ENCODE measurements at places on chromosomes 12 and 14.

DNA sequence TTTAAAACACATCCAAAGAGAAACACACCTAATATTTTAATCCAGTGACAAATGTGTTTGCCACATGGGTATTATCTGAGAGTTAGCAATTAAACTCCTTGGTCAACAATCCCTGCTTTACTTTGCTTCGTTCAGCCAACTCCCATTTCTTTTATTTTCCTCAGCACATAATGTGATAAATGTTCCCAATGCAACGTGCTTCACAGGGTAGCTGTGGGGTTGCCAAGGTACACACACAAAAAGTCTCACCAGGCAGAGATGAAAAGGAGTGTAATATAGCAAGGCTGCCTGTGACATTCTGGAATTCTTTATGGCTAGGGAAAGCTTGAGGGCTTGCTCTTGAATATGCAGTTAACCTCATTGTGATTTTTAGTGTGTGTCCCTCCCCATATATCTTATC lies 208.0 kb upstream of the DIO2 start:
- no peak for DNase-seq

- DNase-seq: peak; percentile 41
These were observed 15.8 kb upstream of the TMEM30B start for GRCh38 chr14:61296719-61297502.

- peak; percentile 5 for DNase-seq
These were observed 17.6 kb upstream of the BCL11B start for GRCh38 chr14:99289394-99290189.

- no peak for DNase-seq
These were observed 108.5 kb downstream of the ANO6 start for GRCh38 chr12:45324391-45324790.

- DNase-seq: no peak
These were observed 83.2 kb upstream of the SLC38A2 start for GRCh38 chr12:46455648-46456352.

DNA sequence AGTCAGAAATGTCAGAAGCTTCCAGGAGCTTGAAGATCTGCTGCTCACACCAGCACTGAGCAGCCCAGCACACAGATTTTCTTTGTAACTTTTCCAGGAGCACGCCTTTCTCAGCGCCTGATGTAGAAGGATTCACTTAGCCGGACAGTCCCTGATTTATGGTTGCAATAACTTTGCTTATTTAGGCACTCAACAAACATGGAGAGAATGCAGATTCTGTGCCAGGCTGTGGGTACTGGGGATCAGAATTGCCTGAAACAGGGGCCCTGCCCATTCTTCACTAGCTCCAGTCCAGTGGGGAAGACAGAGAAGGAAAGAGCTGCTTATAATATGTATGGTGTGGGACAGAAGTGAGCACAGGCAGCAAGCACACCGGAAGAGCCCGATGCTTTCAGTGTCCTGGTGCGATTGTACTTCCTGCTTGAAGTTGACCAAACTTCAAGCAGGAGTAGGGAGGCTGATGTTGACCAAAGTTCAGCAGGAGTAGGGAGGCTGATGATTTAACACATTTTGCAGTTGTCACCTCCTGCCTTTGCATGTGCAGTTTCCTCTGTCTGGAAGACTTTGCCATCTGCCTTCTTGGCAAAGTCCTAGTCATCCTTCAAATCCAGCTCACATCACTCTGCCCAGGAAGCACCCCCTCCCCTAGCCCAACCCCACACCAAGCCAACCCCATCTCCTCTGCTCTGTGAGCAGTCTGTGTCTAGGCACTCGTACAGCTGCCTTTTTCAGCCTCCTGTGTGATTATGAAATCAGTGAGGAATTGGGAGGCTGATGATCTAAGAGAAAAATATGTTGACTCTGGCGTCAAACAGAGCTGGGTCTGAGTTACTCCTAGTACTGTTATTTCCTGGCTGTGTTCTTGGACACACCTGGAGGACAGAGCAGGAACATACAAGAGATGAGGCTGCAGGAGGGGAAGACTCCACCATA lies 12.0 kb upstream of the PRIMA1 start:
- DNase-seq: no peak

- DNase-seq: peak; percentile 8
These were observed 47.9 kb downstream of the GALC start for GRCh38 chr14:87944987-87945604.

DNA sequence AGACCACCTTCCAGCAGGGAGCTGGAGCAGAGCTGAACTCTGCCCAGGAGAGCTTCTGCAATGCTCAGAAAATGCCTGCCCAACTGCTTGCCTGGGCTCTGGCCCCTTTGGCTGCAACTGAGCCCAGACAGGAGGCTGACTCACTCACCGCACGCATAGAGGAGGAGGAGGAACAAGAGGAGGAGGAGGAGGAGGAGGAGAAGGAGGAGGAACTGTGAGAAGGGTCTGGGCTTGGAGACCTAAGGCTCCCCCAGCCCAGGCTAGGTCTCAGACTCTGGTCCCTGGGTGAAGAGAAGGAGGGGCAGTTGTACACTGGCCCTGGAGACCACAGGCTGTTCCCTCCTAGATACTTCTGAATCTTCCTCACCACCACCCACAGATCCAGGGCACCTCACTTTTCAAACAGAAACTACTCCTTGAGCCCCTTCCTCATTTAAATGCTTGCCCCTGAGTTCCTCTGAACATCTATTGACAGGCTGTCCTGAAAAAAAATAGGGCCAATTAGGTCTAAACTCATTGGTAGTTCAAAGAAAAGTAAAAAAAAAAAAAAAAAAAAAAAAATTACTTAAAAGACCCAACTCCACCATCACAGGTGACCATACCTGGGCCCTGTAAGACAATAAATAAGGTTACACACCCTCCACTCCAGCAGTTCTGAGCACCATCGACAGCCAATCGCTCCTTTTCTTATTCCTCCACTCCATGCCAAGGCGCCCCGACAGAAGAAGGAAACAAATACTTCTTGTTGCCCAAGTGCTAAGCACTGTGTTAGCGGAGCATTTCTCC lies 674 bp downstream of the VDR start:
- DNase-seq: peak; percentile 42

- DNase-seq: peak; percentile 48
These were observed 58.1 kb upstream of the RMST start for GRCh38 chr12:97404543-97404942.

DNA sequence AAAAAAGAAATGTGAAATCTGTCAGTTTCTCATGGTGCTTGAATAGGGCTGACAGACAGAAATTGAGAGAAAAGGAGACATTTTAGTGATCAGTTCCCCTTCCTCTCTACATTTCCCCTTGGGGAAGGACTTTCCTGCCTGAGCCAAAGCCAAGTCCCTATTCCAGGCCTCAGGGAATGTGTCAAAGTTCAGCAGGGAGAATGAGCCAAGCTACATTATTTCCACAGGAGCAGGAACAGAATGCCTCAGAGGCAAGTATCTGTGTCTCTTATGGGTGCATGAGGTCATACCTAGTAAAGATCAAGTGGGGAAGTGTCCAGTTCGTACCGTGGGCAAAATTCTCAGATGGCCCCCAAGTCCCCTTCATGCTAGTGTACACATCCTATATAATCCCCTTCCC lies 68.6 kb downstream of the IQSEC3 start:
- no peak for DNase-seq

DNA sequence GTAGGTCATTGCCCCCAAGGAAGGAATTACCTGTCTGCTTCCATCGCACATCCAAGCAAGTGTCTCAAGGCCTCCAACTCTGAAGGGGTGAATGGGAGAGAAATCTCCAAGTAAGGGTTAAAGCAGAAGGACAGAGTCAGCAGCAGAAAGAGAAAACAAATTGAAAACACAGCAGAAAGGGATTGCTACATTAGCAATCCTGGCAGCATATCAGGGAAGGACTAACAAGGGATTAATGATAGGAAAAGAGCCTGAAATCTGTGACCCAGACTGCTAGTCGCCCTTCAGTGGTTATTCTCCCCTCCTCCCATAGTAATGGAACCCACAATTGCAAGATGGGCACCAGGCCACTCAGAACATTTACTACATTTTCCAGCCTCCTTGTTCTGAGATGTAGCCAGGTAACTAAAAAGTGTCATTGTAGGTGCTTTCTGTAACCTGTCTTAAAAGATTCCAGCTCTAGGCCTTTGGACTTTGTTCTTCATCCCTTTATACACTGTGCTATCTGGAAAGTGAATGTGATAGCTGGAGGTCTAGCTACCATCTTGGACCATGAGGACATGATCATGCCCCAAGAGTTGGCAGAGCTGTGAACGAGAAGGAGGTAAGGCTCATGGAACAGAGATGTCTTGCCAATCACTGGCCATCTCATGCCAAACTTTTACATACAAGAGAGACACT lies 36.0 kb downstream of the MAP3K9 start:
- no peak for DNase-seq

GRCh38 chr12:45914090-45914489 lies 76.3 kb downstream of the SCAF11 start:
- DNase-seq: peak; percentile 30

- no peak for DNase-seq
These were observed 10.3 kb upstream of the SERPINA3 start for GRCh38 chr14:94601884-94602391.

DNA sequence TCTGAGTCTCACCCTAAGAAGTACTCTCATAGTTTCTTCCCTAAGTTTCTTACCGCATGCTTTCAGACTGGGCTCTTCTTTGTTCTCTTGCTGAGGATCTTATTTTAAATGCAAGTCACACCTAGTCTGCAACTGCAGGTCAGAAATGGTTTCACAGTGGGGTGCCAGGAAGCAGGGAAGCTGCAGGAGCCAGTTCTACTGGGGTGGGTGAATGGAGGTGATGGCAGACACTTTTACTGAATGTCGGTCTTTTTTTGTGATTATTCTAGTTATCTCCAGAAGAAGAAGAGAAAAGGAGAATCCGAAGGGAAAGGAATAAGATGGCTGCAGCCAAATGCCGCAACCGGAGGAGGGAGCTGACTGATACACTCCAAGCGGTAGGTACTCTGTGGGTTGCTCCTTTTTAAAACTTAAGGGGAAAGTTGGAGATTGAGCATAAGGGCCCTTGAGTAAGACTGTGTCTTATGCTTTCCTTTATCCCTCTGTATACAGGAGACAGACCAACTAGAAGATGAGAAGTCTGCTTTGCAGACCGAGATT lies 1.7 kb downstream of the FOS start:
- DNase-seq: no peak

Data from GM20000 (cell line).